ENCODE measurements at places on chromosomes 2 and 18.

GRCh38 chr2:232318169-232318855 is 60.2 kb upstream of the ALPP start:
- DNase-seq, result no peak

DNA sequence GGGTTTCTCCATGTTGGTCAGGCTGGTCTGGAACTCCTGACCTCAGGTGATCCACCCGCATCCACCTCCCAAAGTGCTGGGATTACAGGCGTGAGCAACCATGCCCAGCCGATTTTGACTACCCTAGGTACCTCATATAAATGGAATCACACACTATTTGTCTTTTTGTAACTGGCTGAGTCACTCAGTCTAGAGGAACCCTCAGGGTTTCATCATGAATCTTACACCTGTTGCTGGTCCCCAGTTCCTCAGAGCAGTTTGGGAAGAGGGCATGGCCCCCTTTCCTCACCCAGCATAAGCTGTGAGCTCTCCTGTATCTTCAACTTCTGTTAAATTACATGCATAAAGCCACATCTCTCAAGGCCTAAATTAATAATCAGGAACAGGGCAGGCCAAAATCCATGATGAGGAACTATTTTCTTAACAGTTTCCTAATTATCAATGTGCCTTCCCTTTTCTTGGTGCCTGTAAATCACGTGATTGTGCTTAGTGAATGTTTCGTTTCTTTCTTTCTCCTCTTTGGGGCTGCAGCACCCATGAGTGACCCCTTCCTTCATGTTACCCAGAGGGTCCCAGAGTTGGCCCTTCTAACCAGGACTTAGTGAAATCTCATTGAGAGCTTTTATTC is 20.9 kb downstream of the DYSF start:
- DNase-seq, result no peak

DNA sequence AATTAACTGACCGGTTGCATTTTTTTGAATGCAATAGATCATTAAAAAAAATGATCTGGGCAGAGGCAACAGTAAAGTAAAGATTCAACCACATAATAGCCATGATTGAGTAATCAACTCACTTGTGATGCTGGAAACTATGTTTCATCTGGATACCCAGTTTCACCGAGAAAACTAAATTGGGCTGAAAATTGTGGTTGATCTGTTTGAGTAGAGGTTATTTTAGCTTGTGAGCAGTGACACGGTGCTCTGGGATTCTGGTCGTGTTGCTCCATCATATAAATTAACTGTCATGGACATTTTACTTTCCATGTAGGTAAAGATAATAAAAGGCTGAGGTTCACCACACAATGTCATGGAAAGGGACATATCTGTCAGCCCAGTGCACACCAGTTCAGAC is 58.7 kb downstream of the CD226 start:
- DNase-seq, result no peak

- no peak for DNase-seq
These were observed 137.4 kb upstream of the ETAA1 start for GRCh38 chr2:67259556-67260342.

- DNase-seq, result no peak
These were observed 670.9 kb upstream of the GCFC2 start for GRCh38 chr2:76381624-76382023.

DNA sequence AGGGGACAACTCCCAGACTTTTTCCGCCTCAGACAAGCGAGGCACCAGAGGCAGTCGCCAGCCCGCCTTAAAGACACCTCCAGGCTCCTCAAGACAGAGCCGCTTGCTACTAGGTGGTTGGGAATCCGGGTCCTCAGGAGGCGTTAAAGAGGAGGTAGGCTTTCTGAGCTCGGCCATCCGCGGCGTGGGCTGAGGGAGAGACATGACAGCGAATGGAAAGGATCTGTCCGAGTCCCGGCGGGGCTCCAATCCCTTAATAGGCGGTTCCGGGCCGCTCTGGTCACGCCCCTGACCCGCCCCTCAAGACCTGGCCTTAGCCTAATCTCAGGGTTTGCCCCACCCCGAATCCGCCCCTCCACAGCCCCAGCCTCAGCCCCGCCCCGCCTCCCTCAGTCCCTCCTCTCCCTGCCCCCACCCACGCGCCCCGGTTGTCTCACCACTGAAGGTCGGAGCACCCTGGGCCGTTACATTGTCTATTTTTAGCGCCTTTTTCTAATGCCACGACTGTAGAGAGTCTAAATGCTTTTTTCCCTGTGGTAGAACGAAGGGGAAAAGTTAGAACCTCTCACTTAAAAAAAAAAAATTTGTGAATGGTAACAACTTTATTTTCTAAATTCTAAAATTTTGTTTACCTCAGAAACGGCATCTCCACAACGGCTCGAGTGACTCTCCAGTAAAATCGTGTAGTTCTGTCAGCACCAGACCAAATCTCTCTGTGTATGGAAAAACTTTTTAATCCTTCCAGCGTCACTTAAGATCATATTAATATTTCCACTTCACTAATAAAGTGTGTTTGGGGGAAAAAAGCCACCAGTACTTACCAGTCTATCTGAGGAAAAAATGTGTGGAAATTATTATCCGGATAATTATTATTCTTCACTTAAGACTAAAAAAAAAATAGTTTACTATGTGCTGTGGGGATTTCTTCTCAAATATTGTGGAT is at the start of gene RAD51AP2:
Gene RAD51AP2 (minus strand): TSS at position 229 of the 943 bp plus-strand sequence. CDS start 25 bp downstream, at position 204.
- DNase-seq, result no peak

DNA sequence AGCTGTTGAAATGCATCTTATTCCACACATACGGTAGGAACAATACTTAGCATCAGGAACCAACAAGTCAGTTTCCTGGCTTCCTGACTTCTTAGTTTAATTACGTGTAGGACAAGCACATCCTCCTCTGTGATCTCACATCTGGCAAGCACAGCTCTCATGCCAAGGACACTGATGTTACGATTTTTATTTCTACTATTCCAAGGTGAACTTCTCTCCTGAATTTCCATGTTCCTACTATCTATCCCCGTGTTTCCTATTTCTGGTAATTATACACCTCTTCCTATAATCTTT is 374.0 kb downstream of the NCKAP5 start:
- no peak for DNase-seq

DNA sequence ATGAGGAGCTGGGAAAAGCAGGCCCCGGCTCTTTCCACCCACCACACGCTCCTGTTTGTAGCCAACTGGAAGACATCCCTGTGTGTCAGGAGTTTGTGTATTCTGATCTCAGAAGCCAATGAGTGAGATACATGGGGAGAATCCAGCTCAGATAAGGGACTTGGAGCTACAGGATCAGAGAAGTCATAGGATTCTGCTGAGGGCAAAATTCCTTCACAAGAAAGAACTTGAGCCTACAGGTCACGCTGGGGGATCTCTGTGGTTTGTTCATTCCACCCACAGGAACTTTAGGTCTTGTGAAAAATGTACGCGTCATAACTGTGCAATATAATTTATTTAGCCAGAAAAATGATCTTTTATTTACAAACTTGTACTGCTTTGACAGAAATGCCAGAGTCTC is 80.1 kb upstream of the SMIM21 start:
- DNase-seq, result no peak
